ENCODE measurements at places on chromosomes 2 and 18. TPM values are rescaled to one million over a fixed set of nuclear protein-coding genes. Genes with fewer than 3 reads are reported as not detected.
A peak's percentile ranks its signal among the peaks of the same experiment; 100 is the strongest.

DNA sequence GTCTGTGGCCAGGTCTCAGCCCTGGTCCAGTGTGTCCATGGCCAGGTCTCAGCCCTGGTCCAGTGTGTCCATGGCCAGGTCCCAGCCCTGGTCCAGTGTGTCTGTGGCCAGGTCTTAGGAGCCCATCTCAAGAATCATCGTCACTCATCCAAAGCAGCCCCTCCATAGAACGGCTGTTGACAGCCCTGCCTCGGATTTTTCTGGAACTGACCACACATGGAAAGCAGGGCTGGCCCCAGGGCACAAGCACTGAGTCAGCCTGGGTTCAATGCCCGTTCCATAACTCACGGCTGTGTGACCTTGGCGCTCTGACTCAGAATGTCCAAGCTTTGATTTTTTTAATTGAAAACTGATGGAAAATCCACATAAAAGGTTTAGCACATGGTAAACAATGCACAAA lies 59.9 kb upstream of the SNTG2 start:
- no peaks in the 10 kb centered on the region for H3K36me3 ChIP-seq
- H3K4me1 ChIP-seq, result peaks cover 54% of the 10 kb centered on the region
- peak overlapping the region; percentile 64 for H3K27ac ChIP-seq
- DNase-seq, result peak; percentile 61

SIX2 gene
- total RNA-seq, result 3.6 TPM

CDK15 gene
- total RNA-seq, result 29.4 TPM

GRCh38 chr18:65230311-65230710 lies 520.5 kb upstream of the CDH7 start:
- no peaks in the 10 kb centered on the region for H3K36me3 ChIP-seq
- no peaks in the 10 kb centered on the region for H3K27me3 ChIP-seq
- no peaks in the 10 kb centered on the region for H3K4me1 ChIP-seq
- H3K4me3 ChIP-seq, result no peak overlapping the region
- DNase-seq, result no peak

GRCh38 chr18:31819106-31819924 lies 58.6 kb upstream of the SLC25A52 start:
- DNase-seq, result peak; percentile 23
- H3K4me1 ChIP-seq, result no peaks in the 10 kb centered on the region
- H3K27me3 ChIP-seq, result no peaks in the 10 kb centered on the region
- H3K27ac ChIP-seq, result no peak overlapping the region
- H3K36me3 ChIP-seq, result no peaks in the 10 kb centered on the region

DNA sequence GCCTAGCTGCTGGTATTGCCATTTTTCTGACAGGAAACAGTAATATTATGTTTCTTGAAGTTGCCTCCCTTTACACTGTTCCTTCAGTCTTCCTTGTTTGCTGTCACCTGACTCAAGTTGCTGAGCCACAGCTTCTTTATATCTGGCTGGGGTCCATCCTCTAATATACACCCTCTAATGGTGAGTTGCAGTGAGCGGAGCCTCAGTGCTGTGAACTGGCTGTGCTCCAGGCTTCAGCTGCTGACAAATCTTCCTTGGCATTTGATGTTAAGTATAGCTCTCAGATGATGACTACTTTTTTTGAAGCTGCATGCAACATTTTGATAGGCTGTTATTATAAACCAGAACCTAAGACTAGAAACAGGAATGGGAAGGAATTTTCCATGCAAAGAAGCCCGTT lies 366.7 kb downstream of the NUP35 start:
- H3K27me3 ChIP-seq, result no peaks in the 10 kb centered on the region
- no peaks in the 10 kb centered on the region for H3K4me1 ChIP-seq
- H3K36me3 ChIP-seq, result no peaks in the 10 kb centered on the region
- H3K4me3 ChIP-seq, result no peak overlapping the region

- no peaks in the 10 kb centered on the region for H3K4me1 ChIP-seq
- H3K27me3 ChIP-seq, result no peaks in the 10 kb centered on the region
- no peak overlapping the region for H3K27ac ChIP-seq
- no peak overlapping the region for H3K4me3 ChIP-seq
- no peak for DNase-seq
Observed at GRCh38 chr18:21571772-21572171, 28.7 kb downstream of the ESCO1 start.

DNA sequence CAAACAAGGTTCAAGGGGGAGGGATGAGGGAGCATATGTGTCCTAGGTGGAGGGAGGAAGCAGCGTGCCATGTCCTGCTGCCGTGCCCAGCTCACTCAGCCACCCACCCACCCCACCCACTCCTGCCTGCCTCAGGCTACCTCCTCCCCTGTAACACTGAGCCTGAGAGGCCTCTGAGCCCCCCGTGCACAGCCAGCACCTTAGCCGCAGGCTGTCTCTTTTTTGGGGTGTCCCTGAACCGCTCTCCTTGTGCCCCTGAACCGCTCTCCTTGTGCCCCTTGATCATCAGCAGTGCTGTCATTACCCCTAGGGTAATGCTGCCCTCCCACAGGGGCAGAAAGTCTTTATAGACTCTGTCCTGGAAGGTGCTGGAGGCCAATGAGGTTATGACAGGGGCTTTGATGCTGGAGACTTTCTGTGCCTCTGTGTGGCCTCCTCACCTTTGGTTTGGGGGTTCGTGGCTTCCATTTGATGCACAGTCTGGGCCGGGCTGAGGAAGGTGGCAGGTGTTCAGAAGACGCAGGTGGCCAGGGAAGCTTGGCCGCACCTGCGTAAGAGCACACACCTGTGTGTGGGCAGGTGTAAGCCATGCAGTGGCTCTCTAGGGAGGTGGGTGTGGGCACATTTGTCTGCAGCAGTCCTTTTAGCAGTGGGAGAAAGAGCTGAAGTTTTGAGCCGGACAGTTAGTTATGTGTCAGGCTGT lies 140.0 kb downstream of the SEPTIN10 start:
- H3K4me1 ChIP-seq, result peaks cover 49% of the 10 kb centered on the region
- no peak overlapping the region for H3K27ac ChIP-seq
- DNase-seq, result no peak
- no peaks in the 10 kb centered on the region for H3K27me3 ChIP-seq
- H3K36me3 ChIP-seq, result no peaks in the 10 kb centered on the region

DNA sequence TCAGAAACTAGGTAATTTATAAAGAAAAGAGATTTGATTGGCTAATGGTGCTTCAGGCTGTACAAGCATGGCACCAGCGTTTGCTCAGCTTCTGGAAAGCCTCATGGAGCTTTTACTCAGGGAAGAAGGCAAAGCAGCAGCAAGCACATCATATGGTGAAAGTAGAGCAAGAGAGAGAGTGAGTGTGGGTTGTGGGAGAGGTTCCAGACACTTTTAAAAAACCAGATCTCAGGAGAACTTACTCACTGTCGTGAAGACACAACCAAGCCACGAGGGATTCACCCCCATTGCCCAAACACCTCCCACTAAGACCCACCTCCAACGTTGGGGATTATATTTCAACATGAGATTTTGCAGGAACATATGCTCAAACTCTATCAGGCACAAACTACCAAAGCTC lies 554.6 kb upstream of the TNP1 start:
- H3K27me3 ChIP-seq, result no peaks in the 10 kb centered on the region
- H3K27ac ChIP-seq, result no peak overlapping the region
- no peaks in the 10 kb centered on the region for H3K36me3 ChIP-seq
- H3K4me1 ChIP-seq, result no peaks in the 10 kb centered on the region

- H3K27ac ChIP-seq, result no peak overlapping the region
- peaks cover 19% of the 10 kb centered on the region for H3K4me1 ChIP-seq
- no peak for DNase-seq
- no peak overlapping the region for H3K4me3 ChIP-seq
- no peaks in the 10 kb centered on the region for H3K27me3 ChIP-seq
Observed at GRCh38 chr2:235930701-235931100, 237.5 kb downstream of the GBX2 start.

DNA sequence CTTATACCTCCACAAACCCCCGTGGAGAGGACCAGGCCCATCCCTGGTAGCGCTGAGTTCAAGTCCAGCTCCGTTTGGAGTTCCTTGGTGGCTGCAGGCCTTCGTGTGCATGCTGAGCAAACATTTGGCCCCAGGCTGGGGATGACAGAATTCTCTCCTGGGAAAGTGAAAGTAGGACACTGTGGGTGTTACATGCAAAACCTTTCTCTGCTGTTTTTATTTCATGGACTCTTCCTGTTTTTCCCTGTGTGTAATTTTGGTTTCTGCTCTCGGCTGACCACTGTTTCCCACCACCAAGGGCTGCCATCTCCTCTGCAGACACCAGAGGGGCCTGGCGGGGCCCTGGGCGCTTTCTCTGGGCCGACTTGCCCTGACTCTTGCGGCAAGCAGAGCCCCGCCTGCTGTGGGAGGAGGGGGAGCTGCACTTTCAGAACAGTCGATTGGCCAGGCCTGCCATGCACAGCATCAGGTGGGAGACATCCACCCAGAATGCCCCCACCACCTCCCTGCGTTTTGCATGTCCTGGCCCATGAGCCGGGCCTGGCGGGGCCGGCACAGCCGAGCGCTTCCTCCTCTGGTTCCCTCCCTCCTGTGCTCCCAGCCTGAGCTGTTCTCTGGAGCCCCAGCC lies 102.4 kb downstream of the CABLES1 start:
- H3K27ac ChIP-seq, result peak overlapping the region; percentile 40
- peak overlapping the region; percentile 11 for H3K4me3 ChIP-seq
- peaks cover 22% of the 10 kb centered on the region for H3K4me1 ChIP-seq
- H3K27me3 ChIP-seq, result no peaks in the 10 kb centered on the region
- peak; percentile 75 for DNase-seq

DNA sequence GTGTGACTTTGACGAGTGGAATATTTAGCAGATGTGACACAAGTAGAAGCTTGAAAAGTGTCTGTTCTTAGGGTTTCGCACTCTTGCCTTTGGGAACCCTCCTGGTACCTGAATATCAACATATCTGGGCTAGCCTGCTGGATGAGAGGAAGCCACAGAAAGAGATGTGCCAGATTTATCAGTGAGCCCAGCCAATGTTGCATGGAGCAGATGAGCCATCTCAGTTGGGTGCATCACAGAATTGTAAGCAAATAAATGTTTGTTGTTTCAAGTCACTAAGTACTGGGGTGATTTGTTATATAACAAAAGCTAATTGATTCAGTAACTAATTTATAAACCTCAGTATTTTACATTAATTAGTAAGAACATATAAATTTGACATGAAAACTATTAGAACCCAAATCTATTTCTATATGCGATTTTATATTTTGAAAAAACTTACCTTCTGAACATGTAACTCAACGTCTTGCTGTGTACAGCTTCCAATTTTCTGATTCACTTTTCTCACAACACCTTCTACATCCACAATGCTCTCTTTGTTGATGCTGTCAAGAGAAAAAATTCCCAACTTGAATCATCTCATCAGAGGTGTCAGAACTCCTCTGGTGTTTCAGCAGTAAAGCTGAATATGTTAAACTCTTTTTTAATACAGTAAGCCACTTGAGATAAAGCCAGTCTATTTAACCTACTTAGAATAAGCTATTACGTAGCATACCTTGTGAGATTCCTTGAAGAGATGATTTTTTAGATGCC lies 42.3 kb downstream of the DARS1 start:
- no peaks in the 10 kb centered on the region for H3K27me3 ChIP-seq
- H3K36me3 ChIP-seq, result peaks cover 6% of the 10 kb centered on the region
- DNase-seq, result no peak
- H3K4me1 ChIP-seq, result no peaks in the 10 kb centered on the region
- H3K4me3 ChIP-seq, result no peak overlapping the region

TSGA10 gene
- 2.2 TPM for total RNA-seq

TBR1 gene
- total RNA-seq, result 0.03 TPM

- no peaks in the 10 kb centered on the region for H3K27me3 ChIP-seq
- no peak overlapping the region for H3K4me3 ChIP-seq
- peaks cover 18% of the 10 kb centered on the region for H3K36me3 ChIP-seq
- peak overlapping the region; percentile 64 for H3K27ac ChIP-seq
- DNase-seq, result peak; percentile 71
Observed at GRCh38 chr18:12838178-12838634, 45.8 kb downstream of the PTPN2 start.

DNA sequence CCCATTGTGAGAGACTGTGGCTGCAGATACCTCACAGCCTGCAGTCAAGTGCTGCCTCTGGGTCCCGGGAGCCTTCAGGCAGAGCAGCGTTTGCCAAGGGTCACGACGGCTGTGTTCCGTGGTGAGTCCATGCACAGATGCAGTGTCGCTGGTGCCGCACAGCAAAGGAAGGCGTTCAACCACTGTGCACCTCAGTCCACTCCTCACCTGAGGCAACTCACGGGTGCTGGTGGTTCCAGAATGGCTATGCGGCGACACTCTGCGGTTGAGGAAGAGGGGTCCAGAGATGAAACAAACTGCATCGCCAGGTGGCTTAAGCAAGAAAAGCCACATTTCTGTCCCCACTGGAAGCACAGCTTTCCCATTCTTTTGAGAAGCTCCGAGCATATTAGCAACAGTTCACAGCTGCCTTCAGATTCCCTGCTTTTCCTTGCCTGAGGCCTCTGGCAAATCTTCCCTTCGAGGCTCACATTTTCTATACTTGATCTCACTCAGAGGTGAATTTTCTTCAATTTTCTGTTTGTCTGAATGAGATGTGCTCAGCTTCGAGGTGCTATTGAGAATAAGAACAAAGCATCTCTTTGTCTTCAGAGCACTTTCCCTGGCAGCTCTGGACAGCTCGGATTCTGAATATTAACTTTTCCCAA lies 208.8 kb upstream of the TWIST2 start:
- no peak for DNase-seq
- H3K27ac ChIP-seq, result no peak overlapping the region
- H3K4me1 ChIP-seq, result peaks cover 6% of the 10 kb centered on the region
- no peaks in the 10 kb centered on the region for H3K36me3 ChIP-seq
- no peak overlapping the region for H3K4me3 ChIP-seq

GRCh38 chr2:144650907-144651306 lies 131.0 kb upstream of the ZEB2 start:
- H3K27me3 ChIP-seq, result no peaks in the 10 kb centered on the region
- H3K27ac ChIP-seq, result no peak overlapping the region
- H3K4me3 ChIP-seq, result no peak overlapping the region
- no peaks in the 10 kb centered on the region for H3K4me1 ChIP-seq
- H3K36me3 ChIP-seq, result no peaks in the 10 kb centered on the region

CCDC68 gene
- total RNA-seq, result not detected

- no peaks in the 10 kb centered on the region for H3K27me3 ChIP-seq
- peak; percentile 40 for DNase-seq
- H3K4me3 ChIP-seq, result no peak overlapping the region
- no peaks in the 10 kb centered on the region for H3K36me3 ChIP-seq
Observed at GRCh38 chr2:200603972-200604371, 18.2 kb downstream of the AOX1 start.

SCN7A gene
- total RNA-seq, result not detected

- no peak overlapping the region for H3K4me3 ChIP-seq
- H3K27ac ChIP-seq, result no peak overlapping the region
- H3K4me1 ChIP-seq, result no peaks in the 10 kb centered on the region
- no peaks in the 10 kb centered on the region for H3K27me3 ChIP-seq
Observed at GRCh38 chr2:145091967-145092366, 572.0 kb upstream of the ZEB2 start.

SERPINB4 gene
- 0.26 TPM for total RNA-seq

UGT1A4 gene
- not detected for total RNA-seq

- H3K27ac ChIP-seq, result no peak overlapping the region
- H3K36me3 ChIP-seq, result no peaks in the 10 kb centered on the region
- H3K4me3 ChIP-seq, result no peak overlapping the region
- no peak for DNase-seq
- H3K4me1 ChIP-seq, result peaks cover 22% of the 10 kb centered on the region
- H3K27me3 ChIP-seq, result no peaks in the 10 kb centered on the region
Observed at GRCh38 chr18:49648326-49648725, 86.5 kb downstream of the LIPG start.

All from SJSA1 (cell line).